ENCODE measurements at places on chromosomes 7 and 10.

DNA sequence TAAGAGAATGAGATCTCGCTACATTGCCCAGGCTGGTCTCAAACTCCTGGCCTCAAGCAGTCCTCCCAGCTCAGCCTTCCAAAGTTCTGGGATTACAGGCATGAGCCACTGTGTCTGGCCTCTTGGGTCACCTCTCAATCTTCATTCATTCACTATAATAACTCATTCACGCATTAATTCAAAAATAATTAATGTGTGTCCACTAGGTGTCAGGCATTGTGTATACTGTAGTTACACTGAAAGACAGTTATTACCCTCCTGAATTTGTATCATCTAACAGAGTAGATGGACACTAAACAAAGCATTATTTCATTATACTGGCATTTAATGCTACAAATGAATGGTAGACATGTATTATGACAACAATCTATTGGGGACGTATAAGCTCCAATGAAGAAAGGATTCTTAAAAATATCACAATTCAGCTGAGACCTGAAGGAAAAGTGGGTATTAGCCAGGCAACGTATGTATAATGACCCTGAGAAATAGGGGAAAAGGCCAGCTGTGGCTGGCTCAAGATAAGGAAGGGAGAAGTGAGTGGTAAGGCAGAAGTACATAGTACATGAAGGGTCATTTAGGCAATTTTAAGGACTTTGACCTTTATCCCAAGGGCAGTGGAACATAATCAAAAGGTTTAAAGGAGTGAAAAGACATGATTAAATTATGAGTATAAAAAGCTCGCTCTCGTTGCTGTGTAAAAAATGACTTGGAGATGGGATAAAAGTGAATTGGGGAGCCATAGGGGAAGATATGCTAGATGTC lies 150.7 kb downstream of the BTAF1 start:
- no peak for DNase-seq

DNA sequence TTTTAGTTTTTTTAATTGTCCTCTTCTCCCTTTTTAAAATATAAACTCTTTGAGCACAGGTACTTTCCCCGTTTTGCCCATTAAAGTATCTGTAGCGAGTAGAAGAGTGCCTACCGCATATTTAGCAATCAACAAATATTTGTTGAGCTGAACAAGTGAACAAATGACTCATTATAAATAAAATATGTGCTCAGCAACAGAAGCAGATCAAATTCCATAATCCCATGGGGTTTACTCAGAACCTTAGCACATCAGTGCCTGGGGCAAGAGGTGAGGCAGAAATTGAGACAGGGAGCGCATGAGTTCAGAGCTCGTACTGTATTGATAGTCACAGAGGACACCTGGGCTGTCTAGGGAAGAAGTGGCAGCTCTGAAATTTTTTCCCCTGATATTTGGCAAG lies 161.0 kb downstream of the SEM1 start:
- DNase-seq: no peak

DNA sequence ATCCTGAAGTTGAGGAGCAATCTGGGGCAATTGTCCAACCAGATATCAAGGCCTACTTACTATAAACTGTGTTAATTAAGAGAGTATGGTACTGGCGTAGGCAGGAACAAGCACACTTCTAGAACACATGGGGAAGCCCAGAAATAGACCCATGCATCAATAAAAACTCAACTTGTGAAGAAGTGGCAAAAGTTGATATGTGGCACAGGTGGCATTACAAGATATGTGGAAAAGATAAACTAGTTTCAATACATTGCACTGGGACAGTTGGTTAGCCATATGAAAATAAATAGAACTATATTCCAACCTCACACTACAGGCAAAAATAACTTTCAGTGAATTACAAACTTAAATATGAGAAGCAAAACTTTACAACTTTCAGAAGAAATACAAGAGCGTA lies 828.7 kb upstream of the LRRN3 start:
- no peak for DNase-seq

DNA sequence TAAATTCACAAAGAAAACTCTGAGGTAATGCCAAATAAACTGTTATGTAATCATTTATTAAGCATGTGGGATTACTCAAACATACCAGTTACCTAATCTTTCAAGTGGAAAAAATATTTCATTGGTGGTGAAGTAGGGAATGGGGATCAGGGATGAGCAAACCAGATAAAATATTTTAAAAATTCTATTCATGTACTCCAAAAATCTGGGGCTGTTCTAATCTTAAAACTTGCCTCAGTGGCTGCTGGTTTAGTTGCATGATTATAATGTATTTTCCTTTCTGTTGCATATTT lies 19.5 kb downstream of the LMOD2 start:
- DNase-seq: no peak

DNA sequence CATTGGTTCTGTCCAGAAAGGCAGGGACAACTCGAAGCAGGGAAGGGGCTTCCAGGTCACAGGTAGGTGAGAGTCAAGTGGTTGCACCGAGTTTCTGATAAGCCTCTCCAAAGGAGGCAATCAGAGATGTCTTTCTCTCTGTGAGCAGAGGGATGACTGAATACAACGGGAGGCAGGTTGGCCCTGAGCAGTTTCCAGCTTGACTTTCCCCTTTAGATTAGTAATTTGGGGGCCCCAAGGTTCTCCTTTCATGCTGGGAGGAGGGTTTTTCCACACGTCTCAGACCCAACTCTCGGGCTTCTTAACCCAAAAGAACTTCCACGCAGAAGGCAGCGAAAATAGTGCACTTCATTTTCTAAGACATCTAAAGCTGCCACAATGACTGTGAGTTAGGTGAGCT lies 189.6 kb downstream of the MGMT start:
- DNase-seq: peak; percentile 62

DNA sequence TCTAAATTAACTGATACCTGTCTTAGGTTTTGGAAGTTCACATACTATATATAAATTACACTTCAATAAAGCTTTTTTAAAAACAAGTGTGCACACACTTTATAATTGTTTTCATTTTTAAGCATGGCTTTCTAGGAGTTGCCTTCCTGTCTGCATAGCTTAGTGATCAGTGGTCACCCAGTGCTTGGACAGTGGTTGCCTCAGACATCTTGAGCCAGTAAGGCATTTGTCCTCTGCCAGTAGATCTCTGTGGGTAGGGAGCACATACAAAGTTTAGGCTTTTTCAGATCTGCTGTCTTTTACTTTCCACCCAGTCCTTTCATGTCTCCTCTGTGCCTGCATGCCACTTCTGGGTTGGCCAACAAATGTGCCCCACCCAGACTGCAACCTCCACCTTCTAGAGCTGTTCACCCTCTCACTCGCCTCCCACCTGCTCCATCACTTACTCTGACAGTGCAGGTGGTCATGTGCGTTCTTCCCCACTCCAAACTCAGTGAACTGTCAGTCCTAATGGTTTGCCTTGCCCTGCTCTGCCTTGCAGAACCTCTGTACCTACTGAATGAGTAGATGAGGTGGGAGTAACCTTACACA lies 31.7 kb downstream of the TPST1 start:
- no peak for DNase-seq

GRCh38 chr7:98165827-98166667 lies 45.2 kb upstream of the BHLHA15 start:
- DNase-seq: no peak

GRCh38 chr10:125263551-125263950 lies 103.2 kb upstream of the CTBP2 start:
- no peak for DNase-seq

GRCh38 chr7:94244760-94245159 lies 149.9 kb upstream of the COL1A2 start:
- no peak for DNase-seq

DNA sequence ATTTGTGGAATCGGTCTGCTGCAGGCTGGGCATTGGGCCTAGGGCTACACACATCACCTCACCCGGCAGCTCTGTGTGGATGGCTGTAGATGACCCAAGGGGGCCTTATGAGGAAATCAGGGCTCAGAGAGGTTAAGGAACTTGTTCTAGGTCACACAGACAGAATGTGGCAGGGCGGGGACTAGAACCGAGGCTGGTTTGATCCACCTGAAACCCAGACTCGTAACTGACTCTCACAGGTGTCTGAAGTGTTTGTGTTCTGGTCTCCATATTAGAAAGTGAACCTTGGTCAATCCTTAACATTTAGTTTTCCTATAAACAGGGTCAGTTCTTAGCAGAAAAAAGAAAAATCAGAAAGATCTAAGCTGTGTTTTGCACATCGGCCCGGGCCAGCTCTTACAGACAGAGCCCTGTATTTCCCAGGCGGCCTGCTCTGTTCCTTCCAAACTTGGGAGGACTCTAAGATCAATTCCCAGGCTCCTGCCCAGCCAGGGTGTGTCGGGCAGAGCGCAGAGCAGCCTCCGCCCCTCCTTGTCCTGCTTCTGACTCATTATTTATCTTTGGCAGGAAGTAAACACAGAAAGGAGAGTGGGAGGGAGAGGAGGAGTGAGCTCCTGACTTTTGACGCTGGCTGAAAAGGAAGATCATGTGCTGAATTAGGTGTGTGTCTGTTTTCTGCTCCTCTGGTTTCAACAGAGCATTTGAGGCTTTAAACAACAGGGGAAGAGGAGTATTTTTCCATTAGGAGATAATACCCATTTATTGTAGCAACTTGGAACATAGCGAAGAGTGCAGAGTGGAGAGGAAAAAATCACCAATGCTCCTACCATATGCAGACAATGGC lies 74.1 kb downstream of the TACC2 start:
- DNase-seq: peak; percentile 95

- no peak for DNase-seq
These were observed 9.1 kb upstream of the JAKMIP3 start for GRCh38 chr10:132056663-132057062.
